ENCODE measurements at places on chromosomes 4 and X.
A peak's percentile ranks its signal among the peaks of the same experiment; 100 is the strongest.

DNA sequence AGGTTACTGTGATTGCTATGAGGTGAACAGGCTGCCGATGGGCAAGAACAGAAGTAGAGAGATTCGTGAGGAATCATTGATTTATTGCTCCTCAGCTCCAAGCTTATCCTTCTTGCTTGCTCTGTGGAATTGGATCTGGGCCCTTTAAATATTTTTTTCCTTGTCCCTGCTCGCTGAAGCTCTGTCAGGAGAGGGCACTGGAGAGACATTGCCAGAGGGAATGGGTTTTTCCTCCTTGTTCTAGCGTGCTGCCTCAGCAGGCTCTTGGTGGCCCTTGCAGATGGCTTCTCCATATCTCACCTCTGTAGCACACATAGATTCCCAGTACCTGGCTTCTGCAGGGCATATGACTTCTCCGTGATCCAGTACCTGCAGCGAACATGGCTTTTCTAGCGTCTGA, 67.4 kb downstream of the CNGA2 start:
- no peak for DNase-seq

- DNase-seq: peak; percentile 21
Observed at GRCh38 chr4:56655209-56655626, 25.9 kb downstream of the HOPX start.

DNA sequence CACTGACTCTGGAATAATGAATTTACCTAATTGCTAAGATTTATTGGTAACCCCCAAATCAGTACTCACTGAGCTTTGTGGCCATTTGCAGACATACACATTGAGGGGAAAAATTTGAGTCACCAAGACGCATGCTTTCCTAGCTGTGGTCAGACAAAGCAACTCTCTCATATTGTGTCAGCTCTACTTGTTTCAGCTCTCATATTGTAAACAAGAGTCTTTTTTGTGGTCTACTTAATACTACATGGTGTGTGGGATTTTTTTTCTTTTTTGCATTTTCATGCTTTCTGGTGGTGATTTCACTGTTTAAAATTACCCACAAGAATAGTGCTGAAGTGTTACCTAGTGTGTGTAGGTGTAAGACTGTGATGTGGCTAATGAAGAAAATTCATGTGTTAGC, 428.2 kb upstream of the GALNT7 start:
- no peak for DNase-seq

DNA sequence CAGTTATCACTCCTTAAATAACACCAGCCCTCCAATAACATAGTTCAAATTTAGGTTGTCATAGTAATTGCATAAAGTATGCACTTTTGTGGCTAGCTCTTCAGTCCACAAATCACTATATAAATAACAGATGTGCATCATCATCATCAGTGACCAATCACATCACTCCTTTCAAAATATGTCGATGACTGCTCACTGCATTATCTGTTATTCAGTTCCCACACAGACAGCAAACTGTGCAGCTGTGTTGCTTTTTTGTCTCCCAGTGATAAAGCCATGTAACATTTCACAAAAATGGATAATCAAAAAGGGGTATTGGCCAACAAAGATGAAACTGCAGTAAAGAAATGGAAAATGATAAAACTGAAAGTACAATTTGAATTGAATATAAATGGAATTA, 205.4 kb downstream of the DCLK2 start:
- DNase-seq: no peak

DNA sequence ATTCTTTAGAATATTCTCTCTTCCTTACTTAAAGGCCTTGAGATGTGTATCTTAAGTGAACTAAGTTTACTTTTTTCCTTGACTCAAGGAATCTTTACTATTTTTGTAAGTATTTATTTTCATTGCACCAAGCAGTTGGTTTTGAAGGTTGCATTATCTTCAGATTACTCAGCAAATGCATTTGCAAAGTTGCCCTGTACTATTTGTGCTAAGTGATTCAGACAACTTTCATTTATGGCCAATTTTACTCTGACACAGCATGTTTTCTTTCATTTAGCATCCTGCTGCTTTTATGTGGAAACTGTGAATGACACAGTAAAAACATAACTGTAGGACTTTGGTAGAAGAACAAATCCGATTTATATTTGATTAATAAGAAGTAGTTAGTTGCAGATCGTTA, 191.0 kb downstream of the CCSER1 start:
- DNase-seq: no peak
